Lung (tissue), 17 donors: ENCODE measurements at places on chromosomes 6 and 20.

DNA sequence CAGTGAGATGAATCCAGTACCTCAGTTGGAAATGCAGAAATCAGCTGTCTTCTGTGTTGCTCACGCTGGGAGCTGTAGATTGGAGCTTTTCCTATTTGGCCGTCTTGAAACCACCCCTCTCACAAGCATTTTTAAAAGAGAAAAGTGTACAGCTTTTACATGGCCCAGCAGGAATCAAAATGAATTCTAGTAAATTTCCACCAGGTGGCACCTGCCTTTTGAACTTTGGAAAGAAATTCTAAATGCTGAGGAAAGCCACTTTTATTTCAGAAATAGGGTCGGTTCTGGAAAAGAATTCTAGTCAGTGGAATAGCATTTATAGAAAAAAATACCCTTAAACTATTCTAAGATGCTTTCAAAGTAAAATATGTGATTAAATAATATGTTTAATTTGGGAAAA is 647.8 kb downstream of the CD109 start:
- peak; percentile 3 for DNase-seq

- DNase-seq = no peak
Measured at GRCh38 chr6:150534553-150534952, 65.1 kb upstream of the PLEKHG1 start.

DNA sequence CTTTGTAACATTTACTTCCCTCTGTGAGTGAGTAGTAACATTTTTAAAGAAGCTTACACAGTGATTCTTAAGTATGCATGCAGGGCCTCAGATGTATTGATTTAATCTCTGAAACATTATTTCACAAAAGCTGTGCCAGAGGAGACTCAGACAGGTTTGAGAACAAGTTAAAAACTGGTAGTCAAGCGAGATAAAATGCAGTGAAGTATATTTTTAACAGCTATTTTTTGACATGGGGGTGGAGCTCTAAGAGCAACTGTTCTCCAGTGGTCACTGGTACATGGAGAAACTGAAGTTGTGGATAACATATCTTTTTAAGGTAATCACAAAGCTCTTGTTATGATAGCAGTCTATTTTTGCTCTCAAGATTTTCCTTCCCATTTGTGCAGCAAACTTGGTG is 20.4 kb downstream of the DSTN start:
- no peak for DNase-seq

DNA sequence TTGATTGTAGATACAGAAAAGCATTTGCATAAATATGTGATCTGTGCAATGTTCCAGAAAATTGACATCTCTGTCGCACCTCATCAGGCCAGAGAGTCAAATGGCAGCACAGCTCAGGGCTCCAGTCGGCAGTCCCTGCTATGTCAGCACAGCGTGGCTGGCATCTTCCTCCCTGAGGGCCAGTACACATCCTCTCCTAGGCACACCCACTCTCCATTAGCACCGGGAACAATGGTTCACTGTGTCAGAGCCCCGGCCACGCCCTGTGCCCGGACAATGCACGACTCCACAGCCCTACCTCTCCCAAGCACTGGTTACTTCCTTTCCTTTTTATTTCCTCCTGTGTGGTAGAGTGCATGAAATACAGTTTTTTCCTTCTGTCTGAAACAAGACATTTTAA is 114.9 kb downstream of the FOXC1 start:
- peak; percentile 22 for DNase-seq

GRCh38 chr20:55353206-55353605 is 652.1 kb downstream of the CBLN4 start:
- no peak for DNase-seq

DNA sequence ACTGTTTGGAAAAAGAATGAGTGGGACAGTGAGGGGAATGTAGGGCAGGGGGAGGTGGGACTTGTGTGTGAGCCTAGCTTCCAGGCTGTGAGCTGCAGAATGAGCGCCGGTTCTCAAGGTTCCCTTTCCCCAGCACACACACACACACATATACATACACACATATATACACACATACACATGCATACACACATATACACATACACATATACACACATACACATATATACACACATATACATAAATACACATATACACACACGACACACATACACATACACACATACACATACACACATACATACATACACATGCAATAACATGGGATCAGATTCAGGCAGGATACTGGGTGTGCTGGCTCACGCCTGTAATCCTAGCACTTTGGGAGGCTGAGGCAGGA is 66.5 kb downstream of the CNBD2 start:
- no peak for DNase-seq

DNA sequence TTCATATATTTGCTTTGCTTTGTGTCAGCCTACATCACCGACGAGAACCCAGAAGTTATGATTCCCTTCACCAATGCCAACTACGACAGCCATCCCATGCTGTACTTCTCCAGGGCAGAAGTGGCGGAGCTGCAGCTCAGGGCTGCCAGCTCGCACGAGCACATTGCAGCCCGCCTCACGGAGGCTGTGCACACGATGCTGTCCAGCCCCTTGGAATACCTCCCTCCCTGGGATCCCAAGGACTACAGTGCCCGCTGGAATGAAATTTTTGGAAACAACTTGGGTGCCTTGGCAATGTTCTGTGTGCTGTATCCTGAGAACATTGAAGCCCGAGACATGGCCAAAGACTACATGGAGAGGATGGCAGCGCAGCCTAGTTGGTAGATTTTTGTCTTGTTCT is 28.5 kb downstream of the DSE start:
- DNase-seq = no peak
